Left colon (tissue), 2 donors: ENCODE measurements at places on chromosomes 7 and 10.

- DNase-seq, result no peak
Measured at GRCh38 chr7:136931169-136931867, 62.9 kb downstream of the CHRM2 start.

DNA sequence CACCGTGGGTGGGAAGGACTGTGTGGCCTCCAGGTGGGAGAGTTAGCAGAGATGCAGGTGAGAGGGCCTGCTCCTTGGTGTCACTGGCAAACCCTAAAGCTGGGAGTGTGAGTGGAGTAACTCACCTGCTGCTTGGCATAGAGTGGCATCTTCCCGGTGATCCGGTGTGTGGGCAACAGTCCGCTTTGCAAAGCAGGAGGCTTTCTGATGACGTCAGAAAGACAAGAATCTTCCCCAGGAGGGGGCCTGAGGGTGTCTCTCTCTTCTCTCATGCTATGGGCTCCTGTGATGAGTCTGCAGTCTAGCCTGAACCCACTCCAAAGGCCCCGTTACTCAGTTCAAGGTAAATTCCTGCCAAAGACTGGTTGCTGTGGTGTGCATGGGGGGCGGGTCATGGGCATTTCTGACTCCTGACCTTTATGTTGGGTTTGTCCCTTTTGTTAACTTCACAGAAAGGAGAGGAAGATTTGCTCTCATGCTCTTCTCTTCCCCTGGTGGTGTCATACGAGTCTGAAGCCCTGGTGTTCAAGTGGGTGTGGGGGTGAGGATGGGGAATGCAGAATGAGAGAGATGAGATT, 187.9 kb downstream of the GATA3 start:
- no peak for DNase-seq

DNA sequence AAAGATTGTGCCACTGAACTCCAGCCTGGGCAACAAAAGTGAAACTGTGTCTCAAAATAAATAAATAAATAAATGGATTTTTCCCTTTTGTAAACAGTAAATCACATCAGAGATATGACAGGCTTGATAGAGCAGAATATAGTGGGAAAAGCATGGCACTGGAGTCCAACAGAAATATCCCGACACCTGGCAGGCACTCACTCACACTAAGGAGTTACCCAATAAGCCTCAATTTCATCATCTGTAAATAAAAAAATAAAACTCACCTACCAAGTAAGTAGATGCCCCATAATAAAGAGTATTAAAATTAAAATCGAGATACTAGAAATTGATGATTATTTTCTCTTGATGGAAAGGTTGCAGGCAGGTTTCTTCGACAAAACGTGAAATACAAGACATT, 1.7 kb downstream of the ATE1 start:
- no peak for DNase-seq

DNA sequence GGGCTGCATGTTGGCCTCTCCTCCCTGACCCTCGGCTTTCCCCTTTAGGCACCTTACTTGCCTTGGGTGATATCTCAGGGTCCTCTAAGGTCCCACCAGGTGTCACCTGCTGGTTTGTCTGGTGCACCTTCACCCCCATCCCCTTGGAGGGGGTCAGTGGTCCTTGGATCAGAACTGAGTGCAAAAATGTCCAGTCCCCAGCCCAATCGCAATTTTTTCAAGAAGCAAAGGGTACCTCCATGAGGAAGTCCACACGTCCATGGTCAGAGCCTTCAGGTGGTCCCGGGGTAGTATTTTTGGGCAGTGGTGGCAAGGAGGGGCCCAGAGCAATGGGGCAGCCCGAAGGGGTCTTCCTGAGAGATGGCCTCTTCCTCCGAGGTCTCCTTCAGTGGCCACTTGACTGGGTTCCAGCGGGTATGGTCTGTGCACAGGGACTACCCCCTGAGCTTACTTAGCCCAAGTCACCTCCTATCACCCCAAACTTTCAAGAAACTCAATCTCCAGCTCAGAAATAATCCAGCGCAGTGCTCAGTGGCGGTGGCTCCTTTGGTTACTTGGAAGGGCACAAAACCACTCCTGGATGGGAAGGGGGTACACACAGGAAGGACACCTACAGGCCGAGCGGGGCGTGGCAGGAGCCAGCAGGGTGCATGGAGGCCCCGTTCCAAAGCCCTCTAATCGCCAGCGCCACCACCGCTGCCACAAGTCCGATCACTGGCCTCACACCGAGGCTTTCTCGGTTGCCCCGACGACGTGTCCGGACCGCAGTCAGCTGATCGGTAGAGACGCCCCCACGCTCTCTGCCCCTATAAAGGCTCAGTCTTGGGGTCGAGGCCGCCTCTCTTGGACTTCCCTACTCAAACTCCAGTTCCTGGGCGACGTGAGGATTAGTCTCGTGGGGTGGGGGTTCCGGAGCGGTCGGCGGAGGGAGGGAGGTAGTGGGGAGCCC, 4.5 kb downstream of the SAP25 start:
- DNase-seq, result peak; percentile 77

DNA sequence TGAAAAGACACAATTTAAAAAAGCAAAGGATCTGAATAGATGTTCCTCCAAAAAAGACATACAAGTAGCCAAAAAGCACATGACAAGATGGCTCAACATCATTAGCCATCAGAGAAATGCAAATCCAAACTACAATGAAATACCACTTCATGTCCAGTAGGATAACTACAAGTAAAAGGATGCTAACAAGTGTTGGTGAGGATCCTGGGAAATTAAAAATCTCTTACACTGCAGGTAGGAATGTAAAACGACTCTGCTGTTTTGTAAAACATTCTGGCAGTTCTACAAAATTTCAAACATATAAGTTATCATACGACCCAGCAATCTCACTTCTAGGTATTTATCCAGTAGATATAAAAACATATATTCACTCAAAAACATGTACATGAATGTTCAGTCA, 161.3 kb downstream of the SRPK2 start:
- DNase-seq, result no peak
